AG09319 (cell line): ENCODE measurements at places on chromosomes 16 and 17.

- no peak for DNase-seq
Measured at GRCh38 chr17:13793951-13794350, 192.2 kb upstream of the HS3ST3A1 start.

GRCh38 chr17:1931844-1932579, 93.1 kb downstream of the RTN4RL1 start:
- DNase-seq = no peak

GRCh38 chr17:41814195-41814594, 1.4 kb downstream of the FKBP10 start:
- DNase-seq = no peak

DNA sequence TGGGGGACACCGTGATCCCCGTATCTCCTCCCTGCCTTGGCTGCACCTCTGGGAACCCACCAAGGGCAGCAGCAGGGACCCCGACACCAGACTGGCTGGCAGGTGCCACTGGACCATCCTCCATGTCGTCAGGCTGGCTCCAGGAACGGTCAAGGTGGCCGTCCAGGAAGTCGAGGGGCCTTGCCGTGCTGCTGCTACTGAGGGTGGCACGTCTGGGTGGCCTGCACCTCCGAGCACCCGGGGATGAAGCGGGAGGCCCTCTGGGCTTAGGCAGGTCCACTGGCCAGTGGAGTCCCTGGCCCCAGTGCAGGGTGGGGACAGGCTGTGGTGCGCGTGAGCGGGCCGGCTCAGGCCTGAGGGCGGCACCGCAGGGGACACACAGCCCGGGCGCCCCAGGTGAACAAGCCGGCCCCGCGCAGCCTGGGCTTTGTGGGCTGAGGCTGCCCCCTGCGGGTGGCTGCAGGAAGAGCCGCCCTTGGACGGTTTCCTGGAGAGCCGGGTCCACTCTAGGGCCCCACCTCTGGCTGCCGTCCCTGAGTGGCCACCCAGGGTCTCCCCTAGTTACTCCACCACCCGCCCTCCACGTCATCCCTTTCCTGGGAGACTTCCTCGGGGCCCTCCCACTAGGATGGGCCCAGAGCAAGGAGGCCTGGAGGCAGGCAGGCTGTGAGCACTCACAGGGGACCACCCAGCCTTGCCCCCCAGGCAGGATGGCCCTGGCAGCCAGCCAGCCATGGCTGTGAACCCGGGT, 42.8 kb upstream of the ZC3H18 start:
- DNase-seq = no peak

- DNase-seq = no peak
Measured at GRCh38 chr17:72672729-72673128, 419.8 kb downstream of the SLC39A11 start.
